Adipocyte (in vitro differentiated cells): ENCODE measurements at places on chromosomes 3 and 15.

- DNase-seq, result no peak
These were observed 887.4 kb downstream of the FHIT start for GRCh38 chr3:60363817-60364216.

GRCh38 chr3:188890572-188891270 is 281.1 kb upstream of the TPRG1 start:
- DNase-seq, result peak; percentile 67

DNA sequence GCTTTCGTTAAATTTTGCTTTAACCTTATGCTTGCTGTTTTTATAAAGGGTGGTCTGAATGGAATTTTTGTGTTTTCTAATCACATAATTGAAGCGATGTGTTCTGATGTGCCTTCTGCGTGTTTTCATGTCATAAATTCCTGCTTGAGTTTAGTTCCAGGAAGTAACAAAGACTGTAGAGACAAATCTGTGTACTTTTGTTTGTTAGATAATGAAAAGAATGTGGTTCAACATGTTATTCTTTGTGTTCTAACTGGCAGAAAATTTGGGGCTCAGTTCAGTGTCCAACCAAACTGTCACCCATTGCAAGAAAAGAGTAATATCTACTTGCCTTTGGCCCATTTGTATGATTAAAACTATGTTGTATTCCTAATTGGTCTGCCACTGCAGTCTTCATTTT is 324.0 kb downstream of the DIPK2A start:
- DNase-seq, result no peak

GRCh38 chr3:177231242-177231641 is 34.0 kb upstream of the TBL1XR1 start:
- DNase-seq, result no peak

- no peak for DNase-seq
These were observed 30.2 kb downstream of the PGPEP1L start for GRCh38 chr15:98977441-98977840.

GRCh38 chr3:43010638-43011037 is 31.5 kb downstream of the GASK1A start:
- no peak for DNase-seq

DNA sequence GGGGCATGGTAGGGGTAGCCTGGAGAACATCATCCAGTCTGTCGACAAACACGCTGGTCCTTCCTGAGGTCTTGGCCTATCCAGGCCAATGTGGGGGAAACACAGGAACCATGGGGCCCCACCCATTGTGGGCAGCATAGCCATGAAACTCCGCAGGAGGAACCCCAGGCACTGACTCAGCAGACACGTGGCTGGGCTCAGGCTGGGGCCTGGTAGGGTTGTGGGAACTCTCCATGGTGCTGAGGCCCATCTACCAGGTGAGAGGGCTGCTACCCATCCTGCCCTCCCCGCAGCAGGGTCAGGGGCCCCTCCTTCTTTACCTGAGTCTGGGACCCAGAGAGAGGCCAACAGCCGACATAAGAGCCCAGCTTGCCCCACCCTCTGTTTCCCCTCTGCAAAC is 22.6 kb upstream of the CACNA2D2 start:
- DNase-seq, result peak; percentile 48

DNA sequence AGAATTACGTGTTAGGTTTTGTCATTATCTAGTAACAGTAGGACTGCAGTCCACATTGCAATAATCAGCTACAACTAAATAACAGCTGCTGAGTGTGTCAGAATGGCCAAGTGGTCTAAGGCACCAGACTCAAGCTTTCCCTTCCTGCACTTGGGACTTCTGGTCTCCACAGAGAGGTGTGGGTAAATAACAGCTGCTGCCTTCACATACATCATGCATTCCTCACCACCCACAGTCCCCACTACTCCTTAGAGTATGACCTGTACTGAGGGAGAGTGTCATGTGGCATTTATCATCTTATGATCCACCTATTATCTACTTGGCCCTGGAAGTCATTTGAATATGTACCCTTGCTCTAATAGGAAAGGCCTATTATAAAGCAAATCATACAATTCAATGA is 22.2 kb upstream of the ZMAT3 start:
- no peak for DNase-seq

GRCh38 chr15:51497806-51498205 is 124.8 kb downstream of the DMXL2 start:
- DNase-seq, result no peak

GRCh38 chr3:122668930-122669730 is 11.5 kb upstream of the PARP14 start:
- DNase-seq, result peak; percentile 20

GRCh38 chr3:15467227-15468181 is 40.1 kb downstream of the EAF1 start:
- no peak for DNase-seq

GRCh38 chr3:14150491-14151230 is 25.8 kb downstream of the TMEM43 start:
- DNase-seq, result no peak

- no peak for DNase-seq
These were observed 495.0 kb upstream of the ZNF385D start for GRCh38 chr3:22245811-22246583.

DNA sequence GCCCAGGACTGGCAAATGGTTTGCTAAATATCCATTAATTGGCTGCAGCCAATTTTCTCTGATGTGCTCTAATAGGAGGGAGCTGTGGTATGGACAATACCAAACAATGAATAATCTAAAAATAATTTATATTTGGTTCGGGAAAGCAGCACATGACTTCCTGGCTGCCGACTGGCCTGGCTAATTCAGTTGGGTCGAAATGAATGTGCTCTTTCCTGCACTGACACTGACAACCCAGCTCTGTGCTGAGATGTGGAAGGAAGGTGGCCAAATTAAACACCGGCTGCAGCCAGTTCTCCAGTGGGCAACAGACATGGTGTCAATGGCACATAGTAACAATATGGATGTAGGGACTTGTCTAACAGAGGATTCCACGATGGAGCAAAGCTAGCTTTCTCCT is 21.1 kb upstream of the COLQ start:
- no peak for DNase-seq

DNA sequence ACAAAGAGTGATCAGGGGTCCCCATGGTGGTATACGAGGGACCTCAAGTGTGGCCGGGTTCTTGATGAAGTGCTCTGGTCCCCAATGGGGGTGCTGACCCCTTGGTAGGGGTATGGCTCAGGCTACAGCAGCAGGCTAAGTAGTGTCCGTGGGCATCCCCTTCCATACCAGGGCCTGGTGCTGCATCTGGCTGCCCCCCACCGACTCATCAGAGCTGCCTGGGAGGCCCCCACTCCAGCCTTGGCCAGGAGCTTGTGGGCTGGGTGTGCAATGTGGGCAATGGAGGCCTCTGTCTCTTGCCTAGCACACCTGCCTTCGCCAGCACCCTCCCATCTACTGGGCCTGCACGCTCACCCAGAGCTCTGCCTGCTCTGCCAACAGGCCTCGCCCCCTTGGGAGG is 59.0 kb upstream of the SEC13 start:
- DNase-seq, result no peak

DNA sequence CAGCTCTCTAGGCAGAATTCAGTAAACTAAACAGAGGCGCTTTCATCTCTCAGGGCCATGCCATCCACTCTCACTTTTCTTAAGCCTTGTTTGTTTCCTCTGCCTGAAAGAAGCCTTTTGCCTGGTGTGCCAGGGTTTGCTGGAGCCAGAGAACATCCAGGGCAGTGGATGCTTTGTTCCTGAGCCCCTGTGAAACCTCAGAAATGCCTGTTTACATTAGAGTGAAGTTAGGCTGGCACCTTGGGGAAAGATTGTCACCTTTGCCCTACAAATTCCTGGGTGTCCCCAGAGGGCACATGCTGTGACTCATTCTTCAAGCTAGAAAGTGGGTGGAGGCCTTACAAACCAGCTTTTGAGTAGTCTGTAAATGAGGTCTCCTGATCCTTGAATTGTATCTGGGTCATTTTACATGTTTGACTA is 10.7 kb upstream of the TRAK1 start:
- DNase-seq, result peak; percentile 75

- no peak for DNase-seq
These were observed 27.1 kb downstream of the STARD9 start for GRCh38 chr15:42602501-42602900.

GRCh38 chr15:50854601-50855490 is 53.6 kb upstream of the AP4E1 start:
- peak; percentile 83 for DNase-seq

DNA sequence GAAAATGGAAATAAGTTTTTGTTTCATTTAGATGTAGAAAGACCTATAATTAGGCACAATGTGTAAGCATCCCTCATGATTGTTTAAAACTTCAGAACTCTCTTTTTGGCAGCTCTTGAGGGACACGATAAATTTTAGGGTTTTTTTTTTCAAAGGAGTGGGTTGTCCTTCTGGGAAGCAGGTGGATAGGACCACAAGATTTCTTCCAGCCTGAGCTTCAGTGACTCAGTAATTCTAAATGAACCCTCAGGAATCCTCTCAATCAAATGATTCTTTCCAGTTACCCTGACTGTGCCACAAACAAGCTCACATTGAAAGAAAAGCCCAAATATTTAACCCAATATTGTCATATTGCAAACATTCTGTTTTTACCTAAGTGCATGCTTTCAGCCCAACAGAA is 45.1 kb downstream of the COL8A1 start:
- no peak for DNase-seq

DNA sequence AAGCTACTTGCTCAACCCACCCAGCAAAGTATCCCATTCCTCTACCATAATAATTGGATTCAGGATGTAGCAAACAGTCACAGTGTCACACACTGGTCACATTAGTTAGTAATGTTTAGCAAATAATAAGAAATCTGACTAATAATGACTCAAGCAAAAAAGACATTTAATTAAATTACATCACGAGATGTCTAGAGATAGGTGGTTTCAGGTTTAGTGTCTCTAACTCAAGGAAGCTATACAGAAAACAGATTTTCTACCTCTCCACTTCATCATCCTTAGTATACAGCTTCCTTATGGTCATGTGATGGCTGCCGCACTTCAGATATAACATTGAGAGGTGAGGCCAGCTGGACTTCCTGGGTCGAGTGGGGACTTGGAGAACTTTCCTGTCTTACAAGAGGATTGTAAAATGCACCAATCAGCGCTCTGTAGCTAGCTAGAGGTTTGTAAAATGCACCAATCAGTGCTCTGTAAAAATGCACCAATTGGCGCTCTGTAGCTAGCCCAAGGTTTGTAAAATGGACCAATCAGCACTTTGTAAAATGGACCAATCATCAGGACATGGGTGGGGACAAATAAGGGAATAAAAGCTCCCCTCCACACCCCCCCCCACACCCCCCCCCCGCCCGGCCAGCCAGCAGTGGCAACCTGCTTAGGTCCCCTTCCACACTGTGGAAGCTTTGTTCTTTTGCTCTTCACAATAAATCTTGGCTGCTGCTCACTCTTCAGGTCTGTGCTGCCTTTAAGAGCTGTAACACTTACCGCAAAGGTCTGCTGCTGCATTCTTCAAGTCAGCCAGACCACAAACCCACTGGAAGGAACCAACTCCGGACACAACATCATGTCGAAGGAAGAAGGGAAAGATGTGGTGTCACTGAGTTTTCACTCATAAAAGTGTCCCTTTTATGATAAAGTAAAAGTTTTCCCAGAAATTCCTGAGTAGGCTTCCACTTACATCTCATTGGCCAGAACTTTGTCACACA is 24.9 kb upstream of the ARPIN start:
- no peak for DNase-seq

DNA sequence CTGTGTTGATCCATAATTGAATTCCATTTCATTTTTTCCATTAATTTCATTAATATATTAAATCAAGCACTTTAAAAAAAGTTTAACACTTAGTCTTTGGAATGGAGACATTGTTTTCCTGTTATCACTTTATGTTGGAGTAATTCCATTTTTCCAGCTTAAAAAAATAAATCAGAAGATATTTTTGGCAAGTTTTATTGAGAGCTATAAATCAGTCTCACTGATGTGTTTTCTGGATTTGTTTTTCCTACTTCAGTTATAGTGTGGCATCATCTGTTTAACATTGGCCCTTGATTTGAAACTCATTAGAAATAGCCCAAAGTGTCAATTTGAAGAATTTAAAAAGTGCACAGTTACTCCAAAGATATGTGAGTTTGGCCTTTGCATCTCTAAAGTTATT is 53.1 kb downstream of the MAP2K5 start:
- DNase-seq, result no peak

DNA sequence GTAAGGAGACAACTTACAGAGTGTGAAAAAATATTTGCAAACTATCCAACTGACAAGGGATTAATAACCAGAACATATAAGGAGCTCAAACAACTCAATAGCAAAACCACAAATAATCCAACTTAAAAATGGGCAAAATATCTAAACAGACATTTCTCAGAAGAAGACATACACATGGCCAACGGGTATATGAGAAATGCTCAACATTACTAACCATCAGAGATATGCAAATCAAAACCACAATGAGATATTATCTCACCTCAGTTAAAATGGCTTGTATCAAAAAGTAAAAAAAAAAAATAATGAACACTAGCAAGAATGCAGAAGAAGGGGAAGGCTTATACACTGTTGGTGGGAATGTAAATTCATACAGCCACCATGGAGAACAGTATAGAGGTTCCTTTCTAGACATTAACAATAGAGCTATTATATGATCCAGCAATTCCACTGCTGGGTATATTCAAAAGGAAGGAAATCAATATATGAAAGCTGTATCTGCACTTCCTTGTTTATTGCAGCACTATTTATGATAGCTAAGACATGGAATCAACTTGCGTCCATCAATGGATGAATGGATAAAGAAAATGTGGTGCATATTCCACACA is 998.6 kb downstream of the NAALADL2 start:
- DNase-seq, result no peak

- DNase-seq, result no peak
These were observed 177.8 kb upstream of the GOLGA6L4 start for GRCh38 chr15:84057714-84058331.

DNA sequence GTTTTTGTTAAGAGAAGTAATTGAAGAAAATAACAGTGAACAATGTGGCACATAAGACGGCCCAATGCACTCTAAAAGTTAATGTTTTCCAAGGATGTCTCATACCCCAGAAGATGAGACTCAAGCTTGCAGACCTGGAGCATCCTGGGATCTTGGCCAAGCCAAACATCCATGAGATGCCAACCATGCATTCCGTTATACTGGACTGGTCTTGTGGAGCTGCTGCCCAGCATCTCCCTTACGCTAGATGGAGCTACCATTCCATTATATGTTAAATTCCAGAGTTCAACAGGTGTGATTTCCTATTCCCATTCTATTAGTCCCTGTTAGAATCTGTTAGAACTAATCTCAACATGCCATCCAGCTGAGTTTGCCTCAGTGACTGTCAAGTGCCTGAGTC is 181.8 kb downstream of the PDCD6IP start:
- DNase-seq, result peak; percentile 74

- DNase-seq, result no peak
These were observed 35.0 kb upstream of the VPS8 start for GRCh38 chr3:184776916-184777315.

GRCh38 chr3:150327678-150328653 is 80.1 kb upstream of the TSC22D2 start:
- no peak for DNase-seq

DNA sequence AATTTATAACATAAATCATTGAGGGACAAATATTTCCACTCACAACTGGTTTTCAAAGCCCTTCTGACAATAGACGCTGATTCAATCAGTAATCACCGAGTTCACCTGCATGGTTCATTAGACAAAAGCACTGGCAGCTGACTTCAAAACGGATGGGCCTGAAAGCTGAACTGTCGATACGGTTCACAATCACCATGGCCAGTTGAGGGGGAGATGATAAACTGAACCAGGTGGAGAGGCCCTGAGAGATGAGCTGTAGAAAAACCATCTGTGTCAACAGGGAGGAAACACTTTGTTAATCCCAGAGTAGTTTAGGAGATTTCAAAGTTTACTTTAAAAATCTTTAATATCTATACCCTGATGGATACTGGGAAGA is 75.0 kb downstream of the PEX5L start:
- no peak for DNase-seq

- DNase-seq, result no peak
These were observed 5.8 kb downstream of the PLXNB1 start for GRCh38 chr3:48423883-48424695.
